ENCODE measurements at places on chromosomes 5 and 9.

GRCh38 chr9:6194934-6195333 is 20.7 kb upstream of the IL33 start:
- DNase-seq = no peak

GRCh38 chr5:94040591-94041148 is 299.3 kb upstream of the POU5F2 start:
- no peak for DNase-seq

- no peak for DNase-seq
These were observed 4.1 kb downstream of the LRSAM1 start for GRCh38 chr9:127455324-127455992.

DNA sequence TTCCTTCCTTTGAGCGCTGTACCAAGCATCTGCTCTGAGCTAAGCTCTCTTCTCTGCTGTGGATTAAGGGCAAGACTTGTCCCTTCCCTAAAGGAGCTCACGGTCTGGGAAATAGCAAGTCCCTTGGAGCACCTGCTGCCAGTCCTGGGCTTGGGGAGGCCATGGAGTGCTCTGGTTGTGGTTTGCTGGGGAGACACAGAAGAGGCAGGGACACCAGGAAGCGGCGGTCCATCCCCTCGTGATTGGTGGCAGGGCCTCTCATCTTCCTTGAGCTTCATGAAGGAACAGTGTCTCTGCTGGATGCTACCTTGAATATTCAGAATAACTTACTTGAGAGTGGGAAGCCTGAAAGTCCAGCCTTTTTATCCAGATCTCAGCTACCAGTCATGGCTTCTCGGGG is 35.3 kb downstream of the COL5A1 start:
- no peak for DNase-seq

GRCh38 chr9:120985819-120986222 is 59.2 kb upstream of the TRAF1 start:
- DNase-seq = no peak

- no peak for DNase-seq
These were observed 5.6 kb upstream of the KDM3B start for GRCh38 chr5:138346889-138347288.

DNA sequence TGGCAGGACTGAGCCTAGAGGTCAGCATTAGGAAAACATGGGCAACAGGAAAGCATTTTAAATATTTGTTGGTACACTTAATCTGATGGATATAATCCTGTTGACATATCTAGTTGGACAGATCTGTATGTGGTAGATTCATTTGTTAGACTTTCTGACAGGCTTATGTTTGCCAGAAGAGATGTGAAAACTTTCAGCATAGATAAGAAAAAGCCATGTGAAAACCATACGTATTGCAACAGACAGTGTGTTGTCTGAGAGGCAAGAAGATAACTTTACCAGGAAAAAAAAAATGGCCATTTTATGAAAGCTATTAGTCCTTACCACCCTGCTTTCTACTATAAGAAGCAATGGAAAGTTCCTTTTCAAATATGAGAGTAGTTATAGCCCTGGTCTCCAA is 1902.2 kb upstream of the C9orf72 start:
- DNase-seq = no peak

GRCh38 chr9:96884443-96884842 is 30.1 kb upstream of the ZNF782 start:
- DNase-seq = no peak

GRCh38 chr9:96088510-96088909 is 213.0 kb downstream of the ERCC6L2 start:
- DNase-seq = no peak

GRCh38 chr9:71767776-71768321 is 464 bp downstream of the CEMIP2 start:
- no peak for DNase-seq

Measured in stimulated activated CD4-positive, alpha-beta T cell treated with anti-CD3 and anti-CD28 coated beads, TNF-alpha, amount 100 ng/mL, for 1 hour (primary cell).